CD4-positive, alpha-beta T cell treated with Interleukin-4 for 1 hour (primary cell): ENCODE measurements at places on chromosomes 6 and 20.

DNA sequence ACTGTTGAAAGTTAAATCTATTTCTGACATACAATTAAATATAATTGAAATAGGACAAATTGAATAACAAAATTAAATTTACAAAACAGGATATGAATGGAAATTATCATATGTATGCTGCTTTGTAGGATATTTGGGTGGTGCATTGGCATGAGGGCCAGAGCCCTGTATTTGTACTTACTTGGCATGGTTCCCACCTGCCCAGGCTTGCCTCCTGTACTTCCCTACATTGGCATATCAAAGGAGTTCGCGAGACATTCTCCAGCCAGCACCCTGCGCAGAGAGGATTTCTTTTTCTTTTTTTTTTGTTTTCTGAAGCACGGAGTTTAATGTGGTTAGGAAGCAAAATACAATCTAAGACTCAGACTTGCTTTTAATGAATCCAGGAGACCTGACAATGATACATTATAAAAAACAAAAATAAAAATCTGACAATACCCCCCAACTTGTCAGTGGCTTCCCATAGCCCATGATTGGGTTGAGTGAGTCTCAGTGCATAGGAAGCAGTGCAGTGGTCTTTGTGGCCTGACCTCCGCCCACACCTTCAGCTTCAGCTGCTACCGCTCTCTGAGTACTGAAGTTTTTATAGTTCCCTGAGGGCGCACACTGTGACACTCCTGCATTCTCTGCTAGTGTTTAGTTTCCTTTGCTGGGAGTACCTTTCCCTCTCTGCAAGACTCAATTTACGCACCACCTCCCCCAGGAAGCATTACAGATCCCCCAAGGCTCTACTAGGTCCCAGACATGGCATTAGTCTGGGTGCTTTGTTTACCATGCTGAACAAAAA, 440.8 kb downstream of the UTRN start:
- no peak for DNase-seq

DNA sequence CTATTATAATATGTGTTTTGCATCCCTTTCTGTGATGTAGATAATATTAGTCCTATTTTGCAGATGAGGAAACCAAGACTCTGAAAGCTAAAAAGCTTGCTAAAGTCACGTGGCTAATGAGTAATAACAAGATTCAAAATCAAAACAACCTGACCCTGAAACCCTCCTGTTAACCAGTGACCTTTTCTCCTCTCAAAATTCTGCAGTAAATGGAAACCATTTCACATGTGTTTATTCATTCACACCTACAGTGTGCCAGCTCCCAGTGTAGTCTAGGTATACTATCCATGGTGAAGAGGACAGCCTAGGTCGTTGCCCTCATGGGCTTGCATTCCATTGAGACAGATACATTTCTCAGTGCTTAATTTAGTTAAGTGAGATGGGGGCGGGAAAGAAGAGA, 30.6 kb upstream of the PHACTR2 start:
- DNase-seq, result no peak

GRCh38 chr20:61387204-61387953, 135.3 kb downstream of the CDH4 start:
- no peak for DNase-seq

- no peak for DNase-seq
Observed at GRCh38 chr6:148814869-148815268, 68.0 kb downstream of the UST start.

- no peak for DNase-seq
Observed at GRCh38 chr20:61874421-61875068, 191.1 kb downstream of the TAF4 start.

DNA sequence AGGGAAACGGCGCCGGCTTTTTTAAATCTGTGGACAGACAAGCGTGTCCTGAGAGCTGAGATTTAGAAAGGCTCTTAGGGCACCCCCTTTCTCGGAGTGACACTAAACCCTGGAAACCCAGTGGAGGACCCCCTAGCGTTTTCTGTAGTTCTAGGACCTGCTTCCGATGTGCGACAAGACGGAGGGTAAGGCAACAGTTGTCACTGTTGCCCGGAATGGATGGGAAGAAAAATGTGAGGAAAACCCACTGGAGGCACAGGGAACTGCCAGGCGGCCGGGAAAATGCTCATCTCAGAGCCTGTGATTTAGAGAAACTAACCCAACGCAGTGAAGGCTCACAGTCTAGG, 551 bp upstream of the ATP5F1E start:
- DNase-seq, result no peak
